Activated CD4-positive, alpha-beta memory T cell treated with anti-CD3 and anti-CD28 coated beads for 36 hours (primary cell): ENCODE measurements at places on chromosomes 13 and 19. TPM values are rescaled to one million over a fixed set of nuclear protein-coding genes. Genes with fewer than 3 reads are reported as not detected.

PNMA8B gene
- total RNA-seq = 0.07 TPM

CELF5 gene
- 0.14 TPM for total RNA-seq

C19orf33 gene
- total RNA-seq = not detected

DNA sequence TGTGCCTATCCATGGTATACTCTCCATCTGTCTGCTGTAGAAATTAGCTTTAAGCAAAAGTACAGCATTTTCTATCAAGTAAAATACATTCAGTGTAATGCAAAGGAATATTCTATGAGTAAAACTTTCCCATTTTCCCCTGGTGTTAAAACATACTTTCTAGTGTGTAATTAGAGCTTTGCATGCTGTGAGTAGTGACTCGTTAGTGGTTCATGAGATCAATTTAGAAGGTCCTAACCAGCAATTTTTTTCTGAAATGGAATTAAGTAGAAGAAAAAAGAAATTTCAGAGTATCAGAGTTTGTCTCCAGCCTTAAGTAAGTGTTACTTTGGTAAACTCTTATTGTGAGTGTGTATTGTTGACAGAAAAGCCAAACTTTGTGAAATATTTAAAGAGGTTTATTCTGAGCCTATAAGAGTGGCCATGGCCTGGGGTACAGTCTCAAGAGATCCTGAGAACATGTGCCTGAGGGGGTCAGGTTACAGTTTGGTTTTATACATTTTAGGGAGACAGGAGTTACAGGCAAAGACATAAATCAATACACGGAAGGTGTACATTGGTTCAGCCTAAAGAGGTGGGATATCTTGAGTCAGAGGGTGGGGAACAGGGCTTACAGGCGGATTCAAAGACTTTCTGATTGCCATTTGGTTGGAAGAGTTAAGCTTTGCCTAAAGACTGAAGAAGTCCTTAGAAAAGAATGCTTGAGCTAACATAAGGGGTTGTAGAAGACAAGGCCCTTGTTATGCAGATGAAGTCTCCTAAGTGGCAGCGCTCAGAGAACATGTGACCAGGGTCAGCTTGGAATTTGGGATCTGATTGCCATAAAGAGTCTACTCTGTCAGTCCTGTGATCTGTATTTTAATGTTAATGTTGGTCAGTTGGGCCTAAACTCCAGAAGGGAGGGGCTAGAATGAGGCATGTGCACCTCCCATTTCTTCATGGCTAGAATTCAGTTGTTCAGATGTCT, 25.5 kb downstream of the FAM187B start:
- DNase-seq = no peak

DNA sequence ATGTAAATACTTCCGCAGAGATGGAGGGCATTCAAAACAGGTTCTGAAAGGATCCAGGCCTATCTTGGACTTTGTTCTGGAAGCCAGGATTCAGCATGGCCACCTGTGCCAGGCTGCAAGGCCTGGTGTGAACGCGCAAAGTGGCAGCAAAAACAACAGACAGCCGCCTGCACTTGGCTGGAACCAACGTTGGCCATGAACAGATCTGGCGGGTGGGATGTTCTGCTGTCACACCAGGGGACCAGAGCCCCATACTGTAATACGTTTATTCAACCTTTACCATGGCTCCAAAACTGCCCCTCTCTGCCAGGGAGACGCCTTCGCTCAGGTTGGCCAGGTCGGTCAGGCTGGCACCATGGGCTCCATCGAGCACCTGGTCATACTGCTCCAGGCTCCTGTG, 69.7 kb downstream of the EPS15L1 start:
- no peak for DNase-seq

GRCh38 chr13:109119896-109120295, 490.5 kb downstream of the MYO16 start:
- DNase-seq = no peak

GRCh38 chr13:73984201-73984600, 150.0 kb downstream of the KLF12 start:
- no peak for DNase-seq

- peak; percentile 89 for DNase-seq
These were observed at the start of gene ZNF776 for GRCh38 chr19:57746580-57747471. TSS of gene ZNF776 (plus strand) at chr19:57746815. CDS start at chr19:57747059, 244 bp downstream.

DNA sequence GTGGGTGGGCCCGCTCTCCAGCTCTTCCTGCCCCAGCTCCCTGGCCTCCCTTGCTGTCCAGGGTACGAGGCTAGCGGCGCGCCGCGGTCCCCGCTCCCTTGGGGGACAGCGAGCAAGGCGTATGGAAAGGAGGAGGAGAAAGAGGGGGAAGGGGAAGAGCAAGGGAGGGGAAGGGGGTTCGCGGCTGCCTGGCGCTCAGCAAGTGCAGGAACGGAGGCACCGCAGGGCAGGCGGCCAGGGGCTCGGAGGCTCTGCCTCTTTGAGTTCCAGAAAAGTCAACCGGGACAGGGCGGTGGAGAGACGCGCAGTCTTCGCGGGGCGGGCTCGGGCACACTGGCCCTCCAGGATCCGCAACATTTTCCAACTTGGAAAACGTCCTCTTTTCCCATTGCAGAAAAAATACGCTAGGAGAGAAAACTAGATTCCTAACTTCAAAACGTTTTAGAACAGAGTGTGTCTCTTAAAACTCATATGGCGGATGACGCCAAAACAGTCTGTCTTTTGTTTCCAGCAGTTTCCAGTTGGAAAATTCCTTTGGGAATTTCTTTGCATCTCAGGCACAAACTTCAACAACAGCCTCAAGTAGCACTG, 23.1 kb upstream of the TNFRSF19 start:
- no peak for DNase-seq

DNA sequence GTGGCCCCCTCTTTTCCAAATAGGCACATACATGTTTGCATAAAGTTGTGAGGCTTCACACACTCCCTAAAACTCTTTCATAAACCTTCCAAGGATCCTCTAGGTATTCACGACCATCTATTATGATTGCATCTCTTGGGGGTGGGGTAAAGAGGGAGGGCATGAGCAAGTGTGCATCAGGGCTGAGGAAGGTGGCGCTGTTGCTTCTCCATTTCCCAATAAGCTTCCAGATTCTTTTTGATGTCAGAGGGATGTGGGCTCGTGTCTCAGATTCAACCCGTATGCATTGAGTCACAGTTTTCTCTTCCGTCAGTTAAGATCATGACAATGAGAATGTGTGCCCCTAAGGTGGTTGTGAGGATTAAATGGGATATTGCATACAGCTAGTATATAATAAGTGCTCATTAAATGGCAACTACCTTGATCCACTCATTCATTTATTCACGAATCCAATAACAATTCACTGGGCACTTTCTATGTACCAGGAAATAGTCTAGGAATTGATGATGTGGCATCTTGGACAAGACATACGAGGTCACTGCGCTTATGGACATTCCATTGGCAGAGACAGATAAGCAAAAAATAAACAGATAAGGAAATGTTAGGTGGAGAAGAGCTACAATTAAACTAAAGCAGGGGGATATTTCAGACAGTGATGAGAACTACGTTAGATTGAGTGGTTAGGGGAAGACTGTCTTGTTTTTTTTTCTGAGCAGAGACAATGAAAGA, 10.3 kb downstream of the CYP2B6 start:
- no peak for DNase-seq

DNA sequence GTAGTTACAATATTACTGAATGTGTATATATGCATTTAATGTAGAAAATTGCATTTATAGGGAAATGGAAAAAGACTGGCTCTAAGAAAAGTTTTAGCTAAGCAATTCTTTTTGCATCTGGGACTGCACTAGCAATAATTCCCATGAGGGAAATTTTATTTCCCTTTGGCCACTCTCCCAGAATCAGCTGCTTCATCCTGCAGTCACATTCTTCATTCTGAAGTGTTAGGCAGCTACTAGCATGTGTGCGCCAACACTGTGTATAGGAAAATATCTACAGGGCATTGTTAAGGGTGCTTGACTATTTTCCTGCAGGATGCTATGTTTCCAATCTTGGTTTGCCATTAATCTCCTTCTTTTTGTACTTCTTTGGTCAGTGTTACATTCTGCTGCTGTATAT, 312.8 kb upstream of the PCDH20 start:
- DNase-seq = no peak

DNA sequence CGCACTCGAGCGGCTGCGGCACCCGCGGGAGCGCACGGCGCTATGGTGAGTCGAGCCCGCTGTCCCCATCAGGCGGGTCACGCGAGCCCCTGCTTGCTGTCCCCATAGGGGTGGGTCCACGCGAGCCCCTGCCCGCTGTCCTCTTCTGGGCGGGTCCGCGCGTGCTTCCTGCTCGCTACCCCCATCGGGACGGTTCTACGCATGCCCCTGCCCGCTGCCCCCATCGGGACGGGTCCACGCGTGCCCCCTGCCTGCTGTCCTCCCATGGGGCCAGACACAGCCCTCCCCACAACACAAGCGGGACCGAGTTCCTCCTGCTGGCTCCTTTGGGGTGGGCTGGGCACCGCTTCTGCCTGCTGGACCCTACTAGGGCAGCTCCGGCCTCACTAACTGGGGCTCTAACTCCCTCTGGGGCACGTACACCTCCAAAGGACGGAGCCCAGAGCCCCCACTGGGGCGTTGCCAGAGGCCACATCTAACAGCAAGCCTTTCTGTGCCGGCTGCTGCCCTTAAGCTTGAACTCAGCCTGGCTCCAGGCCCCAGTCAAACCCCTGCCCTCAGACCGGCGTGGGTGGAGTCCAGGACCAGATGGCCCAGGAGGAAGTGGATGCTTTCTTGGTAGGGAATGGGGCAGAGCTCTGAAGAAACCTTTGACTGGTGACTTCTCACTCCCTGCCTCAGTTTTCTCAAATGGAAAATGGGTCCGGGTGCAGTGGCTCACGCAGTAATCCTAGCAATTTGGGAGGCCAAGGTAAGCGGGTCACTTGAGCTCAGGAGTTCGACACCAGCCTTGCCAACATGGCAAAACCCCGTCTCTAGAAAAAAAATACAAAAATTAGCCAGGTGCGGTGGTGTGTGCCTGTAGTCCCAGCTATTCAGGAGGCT, 722 bp downstream of the COLGALT1 start:
- peak; percentile 41 for DNase-seq

DNA sequence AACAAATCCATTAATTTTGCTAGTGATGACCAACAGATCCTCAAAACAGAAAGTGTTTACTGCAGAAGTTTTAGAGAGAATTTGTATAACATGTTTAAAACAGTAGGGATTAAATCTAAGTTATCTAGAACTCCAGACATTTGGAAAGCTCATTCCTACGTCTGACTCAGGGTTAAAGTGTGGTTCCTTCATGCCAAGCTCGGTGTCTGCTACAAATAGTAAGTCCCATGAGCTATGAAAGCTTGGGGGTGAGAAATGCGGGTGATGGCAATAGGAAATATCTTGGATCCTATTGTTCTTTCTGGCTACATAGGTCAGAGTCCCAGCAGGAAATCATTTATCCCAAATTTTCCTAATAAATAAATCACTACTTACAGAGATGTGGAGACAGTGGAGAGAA, 867.1 kb downstream of the UQCRFS1 start:
- no peak for DNase-seq
